HFF-Myc (cell line): ENCODE measurements at places on chromosomes 3 and 15.

DNA sequence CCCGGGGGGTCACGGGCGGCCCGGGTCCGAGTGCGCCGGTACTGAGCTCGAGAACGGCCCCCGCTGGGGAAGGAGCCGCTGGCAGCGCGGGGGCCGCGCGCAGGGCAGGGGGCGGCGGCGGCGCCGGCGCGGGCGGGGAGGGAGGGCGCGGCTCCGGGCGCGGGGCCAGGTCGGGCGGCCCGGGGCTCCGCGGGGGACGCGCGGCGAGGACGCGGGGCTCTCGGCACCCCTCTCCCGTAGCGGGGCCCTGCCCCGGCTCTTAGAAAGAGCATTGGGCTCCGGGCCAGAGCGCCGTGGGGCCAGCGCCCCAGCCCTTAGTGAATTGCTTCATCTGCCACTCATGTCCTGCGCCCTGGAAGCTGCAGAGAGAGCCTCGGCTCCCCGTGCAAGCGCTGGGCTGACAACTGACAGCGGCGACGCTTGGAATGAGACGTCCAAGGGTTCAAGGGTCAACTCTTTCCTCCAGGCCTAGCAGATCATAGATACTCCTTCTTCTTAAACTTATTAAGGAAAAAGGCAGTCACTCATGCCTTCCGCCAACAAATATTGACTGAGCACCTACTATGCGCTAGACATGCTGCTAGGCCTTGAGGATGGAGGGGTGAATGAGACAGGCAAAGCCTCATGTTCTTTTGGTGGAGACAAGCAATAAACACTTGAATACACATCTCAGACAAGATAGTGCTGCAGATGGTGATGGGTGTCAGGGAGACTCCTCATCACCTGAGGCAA lies 140.8 kb downstream of the SMAD6 start:
- no peak for DNase-seq

GRCh38 chr3:197308591-197308990 lies 10.2 kb upstream of the DLG1 start:
- no peak for DNase-seq

DNA sequence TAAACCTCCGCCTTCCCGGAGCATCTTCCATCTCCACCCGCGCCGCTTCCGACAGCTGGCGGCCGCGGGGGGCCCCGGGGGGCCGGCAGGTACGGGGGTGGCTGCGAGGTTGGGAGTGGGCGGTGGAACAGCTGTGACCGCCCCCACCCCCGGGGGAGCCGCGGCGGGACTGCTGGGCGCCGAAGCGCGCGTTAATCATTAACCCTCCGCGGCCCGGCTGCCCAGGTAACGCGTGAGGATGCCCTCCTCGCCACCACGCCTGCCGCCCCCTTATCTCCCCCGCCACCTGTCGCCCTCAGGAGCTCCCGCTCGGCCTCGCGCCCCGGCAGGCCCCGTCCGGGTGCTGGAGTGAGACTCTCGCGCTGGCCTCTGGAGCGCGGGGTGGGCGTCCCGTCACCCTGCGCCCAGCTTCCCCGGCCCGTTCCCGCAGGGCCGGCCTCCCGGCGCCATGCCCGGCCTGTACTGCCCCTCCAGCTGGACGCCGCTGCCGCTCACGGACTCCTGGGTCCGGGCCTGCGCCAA lies 757 bp downstream of the VWA5B2 start:
- no peak for DNase-seq

GRCh38 chr3:15287565-15288330 lies 44.6 kb downstream of the SH3BP5 start:
- DNase-seq: no peak

GRCh38 chr3:53377794-53378193 lies 30.5 kb upstream of the DCP1A start:
- DNase-seq: no peak

DNA sequence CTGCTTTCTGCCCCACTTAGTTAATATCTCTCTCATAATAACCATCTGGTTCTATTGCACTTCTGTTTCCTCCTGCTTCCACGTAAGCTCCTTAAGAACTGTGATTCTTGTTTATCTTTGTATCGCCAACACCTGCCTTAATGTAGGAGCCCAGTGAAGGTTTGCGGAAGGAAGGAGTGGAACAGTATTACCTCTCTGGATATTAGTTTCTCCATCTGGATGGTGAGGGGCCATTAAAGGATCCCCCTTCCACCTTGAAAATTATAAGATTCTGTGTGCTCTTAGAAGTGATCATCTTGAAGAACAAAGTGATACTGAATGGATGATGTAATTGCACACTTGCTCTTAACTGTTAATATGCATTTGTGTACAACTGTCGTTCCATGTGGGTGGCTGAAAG lies 2.2 kb downstream of the CHRNA5 start:
- no peak for DNase-seq

DNA sequence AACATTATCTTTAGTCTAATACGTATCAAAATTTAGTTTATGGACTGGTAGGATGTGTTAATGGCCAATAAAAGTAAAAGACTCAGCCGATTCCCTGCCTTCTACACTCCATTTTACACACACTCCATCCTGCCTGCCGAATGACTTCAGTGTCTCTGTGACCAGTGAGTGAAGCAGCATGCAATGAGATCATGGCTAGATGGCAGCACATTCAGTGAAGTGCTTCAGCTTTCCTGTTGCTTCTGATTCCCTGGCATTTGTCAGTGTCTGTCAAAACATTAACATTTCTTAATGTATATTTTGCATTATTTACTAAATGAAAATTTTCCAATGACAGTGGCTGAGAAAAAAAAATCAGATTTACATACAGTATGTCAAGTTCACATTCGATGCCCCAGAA lies 412.0 kb downstream of the FHIT start:
- DNase-seq: no peak

DNA sequence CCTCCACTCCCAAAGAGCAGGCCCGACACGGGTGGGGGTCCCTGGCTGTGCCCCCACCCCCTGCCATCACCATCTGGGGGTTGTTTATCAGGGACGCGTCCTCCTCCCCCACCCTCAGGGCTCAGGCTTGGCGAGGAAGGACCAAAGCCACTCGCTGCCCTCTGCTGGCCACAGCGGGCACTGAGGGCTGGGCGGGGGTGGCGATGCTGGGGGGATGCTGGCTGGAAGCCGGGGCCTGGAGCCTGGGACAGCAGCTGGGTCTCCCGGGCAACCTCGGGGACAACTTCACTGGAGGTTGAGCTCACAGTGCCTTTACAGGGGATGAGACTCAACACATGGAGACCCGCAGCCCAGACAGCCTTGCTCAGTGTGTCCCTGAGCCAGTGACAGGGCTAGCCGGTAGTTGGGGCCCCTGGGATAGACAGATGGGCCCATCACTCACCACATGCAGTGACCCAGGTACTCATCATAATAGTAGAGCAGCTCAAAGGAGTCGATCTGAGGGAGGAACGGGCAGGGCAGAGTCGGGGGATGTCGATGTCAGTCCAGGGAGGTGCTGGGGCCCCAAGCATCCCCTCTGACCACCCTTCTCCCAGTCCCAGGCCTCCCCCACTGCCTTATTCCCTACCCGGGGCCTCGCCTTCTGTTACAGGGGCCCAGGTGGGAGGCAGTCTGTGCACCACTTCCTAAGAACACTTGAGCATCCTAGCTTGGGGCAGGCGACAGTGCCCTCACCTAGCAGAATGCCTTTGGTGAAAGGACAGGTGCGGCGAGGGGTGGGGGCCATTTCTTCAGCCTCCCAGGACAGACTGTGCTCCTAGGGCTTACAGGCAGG lies 5.9 kb upstream of the CALML4 start:
- no peak for DNase-seq

GRCh38 chr3:107421170-107421792 lies 44.0 kb downstream of the CCDC54 start:
- peak; percentile 32 for DNase-seq

GRCh38 chr3:67384760-67385397 lies 269.5 kb downstream of the SUCLG2 start:
- no peak for DNase-seq

DNA sequence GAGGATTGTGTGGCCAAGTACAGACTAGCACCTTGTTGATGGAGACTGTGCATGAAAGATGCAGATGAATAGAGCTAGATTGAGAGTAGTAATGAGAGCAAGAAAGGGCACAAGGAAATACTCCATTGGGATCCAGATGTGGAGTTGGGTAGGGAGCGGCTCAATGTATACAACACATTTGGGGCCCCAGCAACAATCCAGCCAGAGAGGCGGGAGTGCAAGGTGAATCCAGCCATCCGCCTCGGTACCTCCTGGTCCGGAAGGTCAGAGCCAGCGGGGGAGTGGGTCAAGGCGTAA lies 9.0 kb downstream of the ISL2 start:
- DNase-seq: no peak

DNA sequence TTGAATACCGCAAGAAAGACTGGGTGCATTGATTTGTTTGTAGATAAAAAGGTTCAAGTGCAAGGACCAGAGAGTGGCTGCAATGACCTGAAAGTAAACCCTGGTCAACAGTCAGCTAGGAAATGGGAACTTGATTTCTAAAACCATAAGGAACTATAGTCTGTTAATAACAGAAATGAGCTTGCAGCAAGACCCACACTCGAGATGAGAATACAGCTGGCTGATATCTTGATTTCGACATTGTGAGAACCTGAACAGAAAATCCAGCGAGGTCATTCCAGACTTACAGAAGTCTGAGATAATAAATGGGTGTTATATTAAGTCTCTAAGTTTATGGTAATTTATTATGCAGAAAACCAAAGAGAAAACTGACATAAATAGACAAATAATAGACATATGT lies 177.3 kb downstream of the NFKBIZ start:
- DNase-seq: no peak

DNA sequence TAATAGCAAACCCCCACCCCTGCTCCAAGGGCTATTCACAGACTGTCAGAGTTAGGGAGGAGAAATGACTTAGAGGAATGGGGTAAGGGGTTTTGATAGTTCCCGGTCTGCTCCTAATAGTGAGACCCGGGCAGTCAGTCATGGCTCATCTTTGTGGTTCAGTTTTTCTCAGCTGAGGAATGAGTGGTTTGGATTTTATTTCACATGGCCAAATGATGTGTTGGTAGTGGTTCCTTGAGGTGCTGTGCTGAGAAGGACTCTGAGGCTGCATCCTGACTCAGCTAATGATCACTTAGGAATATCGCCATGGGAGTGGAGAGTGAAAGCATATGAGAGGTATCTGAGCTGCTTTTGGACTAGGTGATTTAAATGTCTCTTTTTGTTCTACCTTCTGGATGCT lies 80.2 kb downstream of the LPP start:
- DNase-seq: no peak

GRCh38 chr15:80317389-80318182 lies 65.6 kb upstream of the CTXND1 start:
- peak; percentile 20 for DNase-seq

DNA sequence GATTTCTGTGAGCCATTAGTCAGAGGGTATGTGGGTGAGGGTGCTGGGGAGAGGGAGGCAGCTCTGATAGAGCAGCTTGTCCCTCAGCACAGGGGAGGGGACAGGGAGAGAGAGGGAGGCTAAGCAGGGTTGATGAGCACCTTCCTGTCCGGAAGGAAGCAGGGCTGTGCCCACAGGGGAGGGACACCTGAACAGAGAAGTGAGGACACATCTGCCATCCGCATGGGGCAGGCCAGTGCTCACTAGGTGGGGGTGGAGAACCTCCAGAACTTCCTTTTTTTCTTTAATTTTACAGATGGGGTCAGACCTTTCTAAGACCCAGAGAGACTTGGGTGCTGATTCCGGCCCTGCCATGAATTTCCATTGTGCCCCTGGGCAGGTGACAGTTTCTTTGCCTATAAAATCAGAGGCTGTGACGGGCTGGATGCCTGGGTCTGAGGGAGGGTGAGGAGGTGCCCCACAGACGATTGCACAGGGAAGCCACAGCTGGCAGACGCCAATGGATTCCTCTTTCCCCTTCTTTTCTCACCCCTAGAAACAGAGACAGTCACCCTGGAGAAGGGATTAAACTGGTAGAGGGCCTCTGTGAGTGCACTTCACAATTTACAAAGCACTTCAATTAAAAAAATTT lies 4.1 kb upstream of the TGM5 start:
- no peak for DNase-seq

GRCh38 chr3:179991883-179992282 lies 44.9 kb downstream of the PEX5L start:
- no peak for DNase-seq

- DNase-seq: no peak
Observed at GRCh38 chr3:160671231-160671630, 5.7 kb upstream of the ARL14 start.

GRCh38 chr15:100721758-100722550 lies 119.6 kb downstream of the ASB7 start:
- peak; percentile 92 for DNase-seq

DNA sequence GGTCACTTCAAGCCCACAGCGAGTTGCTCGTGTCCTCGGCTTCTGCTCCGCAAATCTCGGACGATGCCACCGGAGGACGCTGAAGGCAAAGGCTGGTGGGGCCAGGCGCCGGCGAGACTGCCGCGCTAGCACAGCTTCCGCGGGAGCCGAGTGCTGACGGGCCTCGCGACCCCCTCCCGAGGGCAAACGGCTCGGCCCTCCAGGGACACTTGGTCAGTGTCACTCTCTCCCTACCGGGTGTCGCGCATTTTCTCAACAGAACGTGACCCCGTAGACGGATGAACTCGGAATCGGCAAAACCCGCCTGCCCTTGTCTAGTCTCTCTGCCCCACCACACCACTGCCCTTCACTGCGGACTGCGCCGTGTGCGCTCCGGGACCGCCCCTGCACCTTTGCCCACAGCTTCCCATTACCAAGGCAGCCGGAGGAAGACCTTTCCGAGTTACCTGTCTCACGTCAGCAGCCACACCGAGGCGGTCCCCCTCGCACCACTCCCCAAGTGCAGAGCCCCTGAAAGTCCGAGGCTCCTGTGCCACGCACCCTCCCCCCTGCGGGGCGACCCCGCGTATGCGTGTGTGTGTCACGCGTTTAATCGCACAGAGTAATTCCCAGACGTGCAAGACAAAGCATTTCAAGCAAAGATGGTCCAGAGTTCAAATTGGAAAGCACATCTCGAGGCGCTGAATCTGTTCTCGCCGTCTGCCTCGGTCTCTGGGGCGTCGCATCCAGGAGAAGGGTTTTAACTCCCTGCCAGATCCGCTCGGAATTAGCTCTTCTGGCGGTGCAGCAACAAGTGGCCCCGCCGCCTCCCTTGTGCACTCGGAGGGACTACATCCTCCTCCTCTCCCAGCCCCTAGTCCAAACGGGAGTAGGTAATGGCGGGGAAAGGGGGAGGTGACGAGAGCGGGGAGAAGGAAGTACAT lies 245.0 kb upstream of the TOPAZ1 start:
- no peak for DNase-seq

GRCh38 chr15:35963326-35963725 lies 417.4 kb upstream of the DPH6 start:
- no peak for DNase-seq

GRCh38 chr3:141648055-141648910 lies 89.8 kb upstream of the RNF7 start:
- no peak for DNase-seq

DNA sequence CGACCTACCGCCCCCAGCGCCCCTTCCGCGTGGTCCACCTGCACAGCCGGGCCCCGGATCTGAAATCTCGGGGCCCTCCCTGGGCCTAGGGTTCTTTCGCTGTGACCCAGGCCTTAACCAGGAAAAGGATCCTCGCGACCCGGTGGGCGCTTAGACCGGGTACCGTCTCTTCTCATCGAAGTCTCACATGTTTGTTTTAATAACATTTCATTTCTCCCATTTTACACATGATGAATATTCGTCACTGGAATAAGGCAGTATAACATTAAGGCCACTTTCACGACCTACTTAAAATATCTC lies 277 bp upstream of the DALRD3 start:
- no peak for DNase-seq

- DNase-seq: peak; percentile 44
Observed at GRCh38 chr3:122514123-122515019, at the start of gene KPNA1. KPNA1 (minus strand) TSS chr3:122514939; CDS start chr3:122496565, 18,374 bp downstream.
